ENCODE measurements at places on chromosomes 7 and 10. TPM values are rescaled to one million over a fixed set of nuclear protein-coding genes. Genes with fewer than 3 reads are reported as not detected.

- no peak for DNase-seq
These were observed 40.5 kb downstream of the TBATA start for GRCh38 chr10:70744617-70745143.

DNA sequence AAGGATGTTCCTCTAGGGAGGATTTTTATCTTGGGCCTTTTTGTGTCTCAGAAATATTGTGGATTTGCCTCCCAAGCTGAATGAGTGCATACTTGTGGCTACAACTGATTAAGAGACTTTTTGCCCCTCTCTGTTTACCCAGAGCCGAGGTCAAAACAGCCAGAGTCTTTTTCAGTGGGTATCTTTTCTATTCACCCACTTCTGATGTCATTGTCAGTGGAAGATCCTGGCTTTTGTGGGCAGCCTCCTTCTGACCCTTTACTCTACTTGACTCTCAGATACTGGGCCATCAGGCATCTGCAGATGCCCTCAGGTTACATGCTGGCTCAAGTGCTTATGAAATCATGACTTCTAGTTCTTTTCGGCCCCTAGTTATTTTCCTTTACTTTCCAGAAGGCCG lies 19.6 kb upstream of the PIP4K2A start:
- no peak for DNase-seq

Gene ANKRD2
- 0.44 TPM for polyA plus RNA-seq

- DNase-seq = no peak
These were observed 345.8 kb downstream of the PTEN start for GRCh38 chr10:88209231-88209630.

GRCh38 chr10:44281089-44281613 lies 103.7 kb downstream of the CXCL12 start:
- DNase-seq = no peak

Gene CACNB2
- 2.9 TPM for polyA plus RNA-seq

Gene AOAH
- polyA plus RNA-seq = 2.4 TPM

Gene GPR15LG
- polyA plus RNA-seq = 0.19 TPM

Gene ETV1
- polyA plus RNA-seq = 64.8 TPM
